Glutamatergic neuron (in vitro differentiated cells): ENCODE measurements at places on chromosomes 6 and 20.

GRCh38 chr6:168865-169455 lies 123.3 kb upstream of the DUSP22 start:
- no peak overlapping the region for H3K4me3 ChIP-seq
- H3K27ac ChIP-seq = no peak overlapping the region
- no peaks in the 10 kb centered on the region for H3K36me3 ChIP-seq
- H3K27me3 ChIP-seq = no peaks in the 10 kb centered on the region
- no peaks in the 10 kb centered on the region for H3K4me1 ChIP-seq

GRCh38 chr20:3731944-3732326 lies 550 bp upstream of the HSPA12B start:
- peaks cover 6% of the 10 kb centered on the region for H3K4me1 ChIP-seq
- no peak overlapping the region for H3K4me3 ChIP-seq
- DNase-seq = no peak
- H3K27ac ChIP-seq = no peak overlapping the region
- peaks cover 13% of the 10 kb centered on the region for H3K27me3 ChIP-seq
- no peaks in the 10 kb centered on the region for H3K36me3 ChIP-seq

DNA sequence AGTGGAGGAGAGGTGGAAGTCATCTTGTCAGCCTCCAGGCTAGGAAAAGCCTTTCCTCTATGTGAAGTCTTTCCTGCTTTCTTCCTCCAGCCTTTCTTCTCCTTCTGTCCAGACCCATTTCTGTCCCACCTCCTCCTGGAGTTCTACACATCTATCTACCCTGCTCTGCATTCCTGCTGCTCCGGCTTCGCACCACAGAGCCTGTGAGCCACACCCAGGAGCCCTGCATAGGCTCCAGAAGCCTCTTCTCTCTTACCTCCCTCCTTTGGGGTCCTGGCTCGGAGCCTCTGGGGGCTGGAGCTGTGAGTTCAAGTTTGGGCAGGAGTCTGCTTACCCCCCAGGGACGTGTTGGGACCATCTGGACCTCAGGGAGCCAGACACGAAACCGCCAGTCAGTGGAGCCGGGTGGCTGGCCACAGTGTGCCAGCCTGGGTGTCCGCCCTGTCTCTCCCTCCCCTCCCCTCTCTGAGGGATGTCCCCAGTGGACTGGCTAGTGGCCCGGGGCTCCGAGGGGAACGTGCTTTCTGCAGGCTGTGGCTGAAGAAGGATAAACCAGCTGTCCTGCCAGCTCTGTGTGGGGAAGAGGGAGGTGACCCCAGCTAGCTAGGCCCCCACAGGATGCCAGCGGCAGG lies 99.2 kb downstream of the VEGFA start:
- no peak overlapping the region for H3K27ac ChIP-seq
- H3K4me1 ChIP-seq = peaks cover 2% of the 10 kb centered on the region
- no peak for DNase-seq
- H3K27me3 ChIP-seq = peaks cover 2% of the 10 kb centered on the region
- no peak overlapping the region for H3K4me3 ChIP-seq
- H3K36me3 ChIP-seq = no peaks in the 10 kb centered on the region

DNA sequence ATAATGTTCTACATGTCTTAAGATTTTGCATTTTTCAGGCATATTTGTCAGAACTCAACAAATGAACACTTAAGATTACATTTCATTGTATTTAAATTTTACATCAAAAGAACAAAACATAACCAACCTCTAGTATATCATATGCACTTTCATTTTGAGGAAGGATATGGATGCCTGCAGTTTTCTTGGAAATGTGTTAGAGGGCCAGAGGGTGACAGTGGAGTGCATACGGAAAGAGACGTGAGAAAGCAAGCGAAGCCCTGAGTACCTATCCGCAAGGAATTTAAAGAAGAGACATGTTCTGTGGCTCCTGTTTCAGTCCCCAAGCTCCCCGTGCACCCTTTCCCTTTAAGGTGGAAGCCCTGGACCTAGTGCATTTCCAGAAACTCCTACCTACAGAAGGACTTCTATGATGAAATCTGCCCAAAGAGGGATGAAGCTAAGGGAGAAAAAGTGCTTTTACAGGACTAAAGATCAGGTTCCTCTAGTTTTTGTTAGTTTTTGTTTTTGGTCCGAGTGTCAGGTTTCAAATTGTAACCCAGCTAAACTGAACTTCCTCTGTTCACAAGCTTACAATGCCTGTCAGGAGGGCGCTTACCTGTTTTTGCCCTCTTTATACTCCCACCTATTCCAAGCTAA lies 38.8 kb downstream of the EZR start:
- peaks cover 20% of the 10 kb centered on the region for H3K4me1 ChIP-seq
- no peak for DNase-seq
- no peak overlapping the region for H3K4me3 ChIP-seq
- peaks cover 11% of the 10 kb centered on the region for H3K27me3 ChIP-seq
- H3K27ac ChIP-seq = peak overlapping the region; percentile 68

DNA sequence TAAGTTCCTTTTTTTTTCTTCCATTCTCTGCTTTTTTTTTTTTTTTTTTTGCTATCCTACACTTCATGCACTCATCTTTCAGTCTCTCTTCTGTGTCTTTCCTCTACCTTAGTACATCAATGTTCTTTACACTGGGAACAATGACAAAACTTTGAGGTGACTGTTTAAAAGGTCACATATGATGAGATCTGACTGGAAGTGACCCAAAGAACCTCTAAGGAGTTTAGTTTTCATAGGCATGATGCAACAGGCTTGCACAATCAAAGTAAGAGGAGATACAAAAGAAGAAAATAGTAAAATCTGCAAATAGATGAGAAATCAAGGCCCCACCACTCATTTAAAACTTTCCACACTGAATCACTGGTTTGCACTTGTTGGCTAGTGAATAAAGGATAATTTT lies 840.8 kb downstream of the TBC1D32 start:
- H3K36me3 ChIP-seq = no peaks in the 10 kb centered on the region
- no peaks in the 10 kb centered on the region for H3K27me3 ChIP-seq
- no peaks in the 10 kb centered on the region for H3K4me1 ChIP-seq

- no peaks in the 10 kb centered on the region for H3K27me3 ChIP-seq
- H3K36me3 ChIP-seq = no peaks in the 10 kb centered on the region
- no peak overlapping the region for H3K27ac ChIP-seq
- no peak for DNase-seq
Measured at GRCh38 chr20:44419131-44419844, 56.4 kb upstream of the TTPAL start.

DNA sequence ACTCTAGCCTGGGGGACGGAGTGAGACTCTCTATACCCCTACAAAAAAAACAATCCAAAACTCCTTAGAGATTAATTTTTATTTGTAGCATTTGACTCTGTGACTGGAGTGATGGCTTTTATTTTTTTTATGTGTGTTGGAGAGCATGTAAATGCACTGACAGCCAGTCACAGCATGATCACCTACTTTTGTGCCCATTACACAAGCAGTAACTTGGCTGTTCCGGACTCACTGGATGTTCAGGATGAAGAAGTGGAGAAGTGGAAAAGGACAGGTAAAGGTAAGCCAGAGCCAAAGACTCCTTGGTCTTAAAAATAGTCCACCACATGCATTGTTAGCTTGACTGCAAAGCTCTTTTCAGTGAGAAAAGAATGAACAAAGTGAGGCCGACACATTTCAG lies 222.6 kb downstream of the FOXC1 start:
- H3K4me1 ChIP-seq = peaks cover 15% of the 10 kb centered on the region
- no peak overlapping the region for H3K27ac ChIP-seq
- no peak for DNase-seq

- peaks cover 5% of the 10 kb centered on the region for H3K4me1 ChIP-seq
- H3K36me3 ChIP-seq = peaks cover 7% of the 10 kb centered on the region
- no peak for DNase-seq
- no peak overlapping the region for H3K27ac ChIP-seq
- no peak overlapping the region for H3K4me3 ChIP-seq
Measured at GRCh38 chr6:14500809-14501208, 383.2 kb downstream of the CD83 start.

- DNase-seq = no peak
- H3K27ac ChIP-seq = no peak overlapping the region
- H3K4me3 ChIP-seq = no peak overlapping the region
- peaks cover 3% of the 10 kb centered on the region for H3K27me3 ChIP-seq
- H3K36me3 ChIP-seq = no peaks in the 10 kb centered on the region
- H3K4me1 ChIP-seq = peaks cover 14% of the 10 kb centered on the region
Measured at GRCh38 chr20:10633718-10634117, 40.1 kb downstream of the JAG1 start.

DNA sequence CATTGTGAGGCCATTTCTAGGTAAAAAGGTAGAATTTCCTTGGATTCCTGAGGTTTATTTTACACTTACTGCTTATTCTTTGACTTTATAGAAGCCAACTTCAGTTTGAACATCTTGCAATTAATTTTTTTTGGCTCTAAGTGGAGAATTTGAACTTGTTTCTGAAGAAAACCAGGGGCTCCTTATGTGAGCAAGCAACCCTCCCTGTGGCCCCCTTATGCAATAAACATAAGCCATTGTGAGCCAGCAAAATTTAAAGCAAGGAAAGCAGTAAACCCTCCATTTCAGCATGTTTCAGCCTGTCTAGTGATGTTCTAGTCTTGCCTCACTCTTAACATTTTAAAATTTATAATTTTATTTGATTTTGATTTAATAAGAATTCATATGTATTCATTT lies 5.6 kb downstream of the HLA-F start:
- no peak overlapping the region for H3K27ac ChIP-seq
- H3K4me3 ChIP-seq = no peak overlapping the region
- no peak for DNase-seq
- no peaks in the 10 kb centered on the region for H3K36me3 ChIP-seq
- H3K4me1 ChIP-seq = no peaks in the 10 kb centered on the region
